ENCODE measurements at places on chromosomes 7 and 10. TPM values are rescaled to one million over a fixed set of nuclear protein-coding genes. Genes with fewer than 3 reads are reported as not detected.

Gene SMKR1
- total RNA-seq, result 0.35 TPM

Gene HMX3
- total RNA-seq, result 0.20 TPM

Gene HOXA2
- total RNA-seq, result not detected

Gene CALML3
- not detected for total RNA-seq

Gene HUS1
- 44.5 TPM for total RNA-seq

Gene SLC26A4
- not detected for total RNA-seq
